ENCODE measurements at places on chromosomes 5 and 9.
A peak's percentile ranks its signal among the peaks of the same experiment; 100 is the strongest.

DNA sequence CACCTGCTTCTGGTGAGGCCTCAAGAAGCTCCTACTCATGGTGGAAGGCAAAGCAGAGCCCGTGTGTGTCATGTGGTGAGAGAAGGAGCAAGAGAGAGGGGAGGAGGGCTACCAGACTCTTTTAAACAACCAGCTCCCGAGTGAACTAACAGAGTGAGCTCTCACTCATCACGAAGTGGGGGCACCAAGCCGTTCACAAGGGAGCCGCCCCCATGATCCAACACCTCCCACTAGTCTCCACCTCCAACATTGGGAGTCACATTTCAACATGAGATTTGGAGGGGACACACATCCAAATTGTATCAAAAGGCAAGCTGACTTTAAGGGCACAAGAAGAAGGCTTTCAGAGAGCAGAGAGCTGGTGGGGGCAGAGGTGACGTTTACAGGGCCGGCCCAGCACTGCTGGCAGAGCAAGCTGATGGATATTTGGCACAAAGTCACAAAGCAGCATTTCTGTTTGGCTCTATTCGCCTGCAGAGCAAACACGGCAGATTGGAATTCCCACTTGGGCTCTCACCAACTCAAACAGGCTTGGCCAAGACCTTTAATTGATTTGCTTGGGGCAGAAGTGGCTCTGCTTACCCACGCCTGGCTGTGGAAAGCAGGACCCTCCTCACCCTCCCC is 20.0 kb downstream of the PITX1 start:
- DNase-seq: no peak

DNA sequence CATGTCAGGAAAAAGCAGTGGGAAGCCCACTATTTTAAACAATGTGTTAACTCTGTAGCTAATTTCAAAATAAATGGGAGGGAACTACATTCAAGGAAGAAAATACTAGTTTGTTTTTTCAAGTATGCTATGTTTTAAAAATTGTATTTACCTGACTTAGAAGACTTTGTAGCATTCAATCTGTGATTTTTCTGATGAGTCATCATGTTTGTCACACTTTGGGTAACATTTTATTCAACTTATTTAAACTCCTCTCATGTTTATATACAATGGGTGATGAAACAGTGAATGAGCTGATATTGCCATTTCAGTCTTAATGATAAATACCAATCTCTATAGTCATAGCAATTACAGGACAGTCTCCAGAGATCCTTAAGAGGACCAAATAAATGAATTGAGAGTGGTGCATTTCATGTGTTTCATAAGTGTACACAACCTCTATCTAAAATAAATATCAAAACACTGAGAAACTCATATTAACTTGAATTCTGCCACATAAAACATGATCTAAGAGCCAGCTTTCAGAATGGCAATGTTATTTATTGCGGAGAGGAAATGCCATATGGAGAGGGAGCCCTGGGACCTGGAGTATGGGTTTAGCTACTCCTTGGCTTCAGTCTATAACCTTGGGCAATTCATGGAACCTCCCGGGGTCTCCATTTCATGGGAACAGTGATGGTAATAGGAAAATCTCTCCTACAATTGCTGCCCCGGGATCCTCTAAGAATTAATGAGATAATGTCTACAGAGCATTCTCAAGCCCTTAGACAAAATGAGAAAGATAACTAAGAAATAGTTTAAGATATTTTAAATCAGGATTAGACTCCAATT is 913.9 kb downstream of the TLE4 start:
- no peak for DNase-seq

DNA sequence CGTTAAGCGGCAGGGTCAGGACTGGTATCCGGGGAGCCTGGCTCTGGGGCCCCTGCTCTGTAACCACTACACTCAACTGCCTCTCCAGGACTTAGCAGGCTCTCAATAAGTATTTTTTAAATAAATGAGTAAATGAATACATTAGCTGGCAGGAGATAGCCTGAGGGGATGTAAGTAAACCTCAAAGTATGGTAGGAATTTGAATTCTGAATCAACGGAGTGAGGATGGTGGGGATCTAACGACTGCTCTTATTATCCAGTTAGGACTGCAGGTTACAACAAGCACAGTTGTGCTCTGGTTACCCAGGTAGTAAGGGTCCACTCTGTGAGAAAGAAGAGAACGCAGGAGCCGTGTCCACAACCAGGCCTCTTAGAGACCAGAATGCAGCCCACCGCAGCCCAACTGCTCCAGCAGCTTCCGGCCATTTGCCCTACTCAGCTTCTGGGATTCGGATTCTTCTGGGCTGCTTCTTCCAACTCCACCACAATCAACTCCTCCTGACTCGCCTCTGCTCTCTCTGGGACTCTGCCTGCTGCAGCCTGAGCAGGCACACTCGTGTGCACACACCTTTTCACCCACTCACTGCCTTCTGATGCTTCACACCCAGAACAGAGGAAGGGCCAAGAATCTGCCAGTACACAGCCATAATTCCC is 52.6 kb downstream of the MED27 start:
- DNase-seq: no peak

DNA sequence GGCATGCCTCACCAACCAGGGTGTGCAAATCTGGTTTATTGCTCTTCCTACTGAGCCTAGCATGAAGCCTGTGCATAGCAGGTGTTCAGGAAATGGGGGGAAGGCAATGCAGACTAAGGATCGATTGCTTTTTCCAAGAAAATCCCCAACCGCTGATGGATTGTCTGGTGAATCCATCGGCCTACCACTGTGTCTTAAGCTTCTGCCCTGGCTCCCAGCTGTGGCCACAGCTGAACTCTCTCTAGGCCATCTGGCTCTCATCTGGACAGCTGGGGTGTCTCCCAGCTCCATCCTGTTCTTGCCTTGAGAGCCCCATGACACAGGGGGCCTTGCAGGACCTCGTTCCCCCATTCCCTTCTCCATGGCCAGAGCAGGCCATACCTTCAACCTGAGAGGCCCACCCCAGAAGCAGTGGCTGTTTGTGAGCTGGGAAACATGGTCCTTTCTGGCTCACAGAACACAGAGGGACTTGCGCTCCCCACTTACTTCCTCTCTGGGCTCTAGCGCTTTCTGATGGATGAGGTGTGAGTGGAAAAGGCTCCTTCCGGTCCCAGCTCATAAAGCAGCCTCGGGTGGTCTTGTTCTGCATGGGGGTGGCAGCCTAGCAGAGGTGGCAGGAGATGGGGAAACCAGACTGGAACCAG is 41.8 kb downstream of the COL27A1 start:
- DNase-seq: no peak

DNA sequence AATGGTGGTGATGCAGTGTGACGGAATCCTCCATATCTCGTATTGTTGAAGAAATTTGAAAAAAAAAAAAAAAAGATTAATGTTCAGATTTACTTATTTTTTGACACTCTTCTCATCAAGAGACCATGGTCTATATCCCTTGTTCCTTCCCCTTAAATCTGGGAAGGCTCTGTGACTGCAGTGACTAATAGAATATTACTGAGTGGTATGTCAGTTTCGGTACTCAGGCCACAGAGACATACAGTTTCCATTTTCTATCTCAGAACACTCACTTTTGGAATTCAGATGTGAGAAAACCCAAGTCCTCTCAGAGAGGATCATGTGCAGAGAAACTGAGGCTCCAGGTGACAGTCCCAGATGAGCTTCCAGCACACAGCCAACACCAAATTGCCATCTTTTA is 1193.5 kb downstream of the DTWD2 start:
- no peak for DNase-seq

- no peak for DNase-seq
These were observed 34.5 kb downstream of the PRRT1B start for GRCh38 chr9:131579789-131580211.

DNA sequence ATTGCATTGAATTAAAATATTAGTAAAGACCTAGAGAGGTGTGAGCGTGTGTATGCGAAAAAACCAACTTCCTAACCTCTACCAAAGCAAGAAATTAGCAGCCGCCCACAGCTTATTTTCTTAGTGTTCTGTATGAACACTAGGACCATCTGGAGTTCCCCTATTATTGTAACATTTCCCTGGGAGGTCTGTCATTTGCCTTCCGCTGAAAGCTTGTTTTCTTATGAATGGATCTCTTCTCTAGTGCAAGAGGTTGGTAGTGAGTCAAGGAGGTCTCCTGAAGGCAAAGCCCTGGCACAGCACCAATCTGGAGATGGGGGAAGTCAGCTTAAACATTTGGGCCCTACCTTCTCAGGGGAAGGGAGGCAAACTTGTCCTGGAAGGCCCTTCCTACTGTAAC is 10.8 kb downstream of the TNFSF8 start:
- DNase-seq: no peak

DNA sequence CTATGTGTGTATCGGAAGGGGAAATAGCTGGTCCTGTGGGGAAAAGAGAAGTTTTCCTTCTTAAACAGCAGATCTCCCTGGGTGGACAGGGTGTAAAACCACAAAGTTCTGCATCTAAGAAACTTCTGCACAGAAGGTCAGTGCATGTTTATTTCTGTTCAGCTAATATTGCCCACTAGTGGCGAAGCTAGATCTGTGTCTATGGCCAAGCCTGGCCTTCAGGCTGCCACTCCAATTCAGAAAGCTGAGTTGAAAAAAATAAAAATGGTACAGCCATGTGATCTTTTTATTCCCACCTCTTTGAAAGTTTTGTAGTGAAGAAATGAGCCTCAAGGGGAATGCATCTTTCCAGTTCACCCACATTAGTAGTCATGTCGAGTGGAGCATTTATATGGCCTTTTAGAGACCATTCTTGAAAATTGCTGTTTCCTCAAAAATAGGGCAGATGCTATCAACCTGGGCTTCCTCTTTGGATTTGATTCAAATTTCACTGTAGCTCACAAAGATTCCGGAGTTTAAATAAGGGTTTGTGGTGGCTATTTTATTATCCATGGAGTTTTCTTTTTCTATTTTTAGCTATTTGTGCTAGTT is 488.0 kb downstream of the PRELID2 start:
- peak; percentile 32 for DNase-seq

GRCh38 chr5:138668451-138669380 is 84.5 kb upstream of the CTNNA1 start:
- DNase-seq: no peak

DNA sequence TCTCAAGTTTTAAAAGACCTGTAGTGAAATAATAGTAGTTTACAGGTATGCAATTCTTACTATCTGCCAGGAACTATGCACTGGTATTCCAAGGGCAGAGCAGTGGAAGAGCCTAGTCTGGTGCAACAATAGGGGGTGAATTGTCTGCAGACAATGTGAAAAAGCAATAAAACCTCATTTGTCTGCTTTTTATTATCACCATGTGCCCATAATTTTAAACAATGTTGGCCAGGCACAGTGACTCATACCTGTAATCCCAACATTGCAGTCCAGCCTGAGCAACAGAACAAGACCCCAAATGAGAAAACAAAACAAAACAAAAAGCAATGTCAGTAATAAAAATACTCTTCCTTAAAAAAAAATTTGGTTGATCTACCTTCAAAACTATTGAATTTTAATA is 12.2 kb upstream of the SLC44A1 start:
- peak; percentile 35 for DNase-seq

DNA sequence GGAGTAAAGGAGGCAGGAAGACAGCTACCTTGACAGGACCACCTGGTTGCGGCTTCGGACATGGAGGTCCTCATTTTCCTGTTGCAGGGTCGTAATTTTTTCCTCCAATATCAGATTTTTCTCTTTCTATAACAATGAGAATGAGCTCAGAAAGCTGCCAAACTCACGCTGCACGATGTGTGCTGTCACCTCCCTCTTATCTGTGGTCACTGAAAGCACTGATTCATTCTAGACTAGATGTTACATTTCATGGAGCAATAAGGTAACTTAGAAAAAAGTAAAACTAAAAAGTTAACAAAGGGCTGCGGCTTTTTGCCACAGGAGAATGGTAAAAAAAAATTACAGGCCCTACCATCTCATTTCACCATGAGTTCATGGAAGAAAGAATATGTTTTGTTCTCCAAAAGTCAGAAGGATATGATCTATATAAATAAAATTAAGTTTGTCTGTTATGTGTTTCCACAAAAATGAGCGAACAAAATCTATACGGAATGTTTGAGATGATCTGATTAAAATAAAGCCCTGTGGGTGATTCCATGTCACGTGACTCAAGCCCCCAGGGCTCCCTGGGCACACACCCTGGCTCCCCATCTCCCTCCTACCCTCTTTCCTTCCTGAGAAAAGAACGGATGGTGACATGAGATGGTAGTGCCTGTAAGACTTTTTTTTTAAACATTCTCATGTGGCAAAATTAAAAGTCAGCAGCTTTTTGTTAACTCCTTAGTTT is 26.9 kb upstream of the ANXA6 start:
- no peak for DNase-seq

DNA sequence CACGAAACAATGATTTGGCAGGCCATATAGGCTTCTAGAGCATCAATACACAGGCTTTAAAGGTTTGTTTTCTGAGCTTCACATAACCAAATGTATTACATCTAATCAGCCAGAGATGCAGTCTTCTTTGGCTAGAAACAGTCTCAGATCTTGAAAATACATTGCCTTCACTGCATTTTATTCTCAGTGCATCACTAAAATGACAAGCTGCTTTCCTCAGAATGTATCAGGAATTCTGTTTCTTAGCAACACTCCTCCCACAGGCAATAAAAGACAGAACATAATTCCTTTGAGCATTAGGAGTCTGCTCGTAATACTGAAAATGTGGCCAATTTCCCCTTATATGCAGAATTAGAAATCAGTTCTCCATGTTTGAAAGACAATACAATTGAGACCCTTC is 36.9 kb downstream of the FEM1C start:
- DNase-seq: peak; percentile 53

DNA sequence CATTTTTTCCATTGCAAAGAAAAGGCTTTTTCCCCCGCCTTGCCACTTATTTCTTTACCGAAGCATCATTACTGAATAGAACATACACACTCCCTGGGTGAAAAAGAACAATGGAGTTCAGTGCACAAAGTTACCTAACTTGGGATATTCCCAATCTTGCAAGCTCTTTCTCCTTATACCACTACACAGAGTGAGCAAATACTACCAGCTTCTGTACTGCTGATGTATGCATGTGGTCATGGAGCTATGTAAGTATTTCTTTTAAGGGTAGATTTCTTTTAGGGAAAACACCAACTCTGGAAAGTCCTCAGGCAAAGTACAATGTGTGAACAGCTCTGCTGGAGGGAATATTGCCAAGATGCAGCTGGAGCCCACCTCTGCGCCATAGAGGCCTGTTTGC is 81.1 kb downstream of the AOPEP start:
- DNase-seq: no peak

GRCh38 chr5:135761746-135762145 is 72.7 kb upstream of the SLC25A48 start:
- no peak for DNase-seq

DNA sequence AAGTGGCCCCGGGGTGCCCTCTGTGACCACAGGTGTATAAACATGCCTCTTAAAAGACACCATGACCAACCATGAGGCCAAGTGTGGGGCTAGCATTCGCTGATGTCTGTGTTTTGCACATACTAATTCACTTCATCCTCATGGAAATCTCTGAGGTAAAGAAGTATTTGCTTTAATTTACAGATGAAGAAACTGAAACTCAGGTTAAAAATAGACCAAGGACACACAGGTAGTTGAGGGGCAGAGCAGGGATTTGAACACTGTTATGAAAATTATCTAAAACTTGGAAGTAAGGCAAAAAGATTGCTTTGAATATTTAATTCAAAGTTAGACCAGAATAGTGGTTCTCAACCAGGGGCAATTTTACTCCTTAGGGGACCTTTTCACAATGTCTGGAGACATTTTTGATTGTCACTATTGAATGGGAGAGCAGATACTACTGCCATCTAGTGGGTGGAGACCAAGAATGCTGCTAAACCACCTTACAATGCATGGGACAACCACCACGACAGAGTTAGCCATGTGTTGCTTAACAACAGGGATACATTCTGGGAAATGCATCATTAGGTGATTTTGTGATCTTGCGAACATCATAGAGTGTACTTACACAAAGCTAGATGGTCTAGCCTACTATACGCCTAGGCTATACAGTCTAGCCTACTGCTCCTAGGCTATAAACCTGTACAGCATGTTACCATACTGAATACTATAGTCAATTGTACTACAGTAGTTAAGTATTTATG is 8.0 kb upstream of the FXN start:
- peak; percentile 11 for DNase-seq

Measured in GM04504 (cell line).